ENCODE measurements at places on chromosomes 16 and 17.

GRCh38 chr16:29025218-29025617 lies 40.4 kb downstream of the LAT start:
- DNase-seq, result no peak

GRCh38 chr17:64773836-64774761 lies 112.0 kb upstream of the SMURF2 start:
- DNase-seq, result no peak

- no peak for DNase-seq
Observed at GRCh38 chr17:50627782-50628601, 6.7 kb upstream of the ABCC3 start.

DNA sequence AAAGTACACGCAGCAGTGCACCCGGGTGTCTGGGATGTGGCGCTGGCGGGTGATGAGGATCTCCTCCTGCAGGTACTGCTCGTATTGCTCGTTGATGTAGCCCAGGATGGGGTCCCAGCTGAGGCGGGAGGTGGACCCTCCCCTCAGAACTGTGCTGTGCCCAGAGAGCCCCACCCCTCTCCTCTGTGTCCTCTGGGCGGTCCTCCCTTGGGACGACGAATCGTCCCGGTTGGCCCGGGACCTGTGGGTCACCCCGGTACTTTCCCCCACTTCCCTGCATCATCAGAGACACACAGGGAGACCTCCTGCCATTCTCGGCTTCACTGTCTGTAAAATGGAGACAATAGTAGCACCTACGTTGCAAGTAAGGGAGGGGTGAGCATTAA lies 4.2 kb downstream of the SEPTIN12 start:
- no peak for DNase-seq

DNA sequence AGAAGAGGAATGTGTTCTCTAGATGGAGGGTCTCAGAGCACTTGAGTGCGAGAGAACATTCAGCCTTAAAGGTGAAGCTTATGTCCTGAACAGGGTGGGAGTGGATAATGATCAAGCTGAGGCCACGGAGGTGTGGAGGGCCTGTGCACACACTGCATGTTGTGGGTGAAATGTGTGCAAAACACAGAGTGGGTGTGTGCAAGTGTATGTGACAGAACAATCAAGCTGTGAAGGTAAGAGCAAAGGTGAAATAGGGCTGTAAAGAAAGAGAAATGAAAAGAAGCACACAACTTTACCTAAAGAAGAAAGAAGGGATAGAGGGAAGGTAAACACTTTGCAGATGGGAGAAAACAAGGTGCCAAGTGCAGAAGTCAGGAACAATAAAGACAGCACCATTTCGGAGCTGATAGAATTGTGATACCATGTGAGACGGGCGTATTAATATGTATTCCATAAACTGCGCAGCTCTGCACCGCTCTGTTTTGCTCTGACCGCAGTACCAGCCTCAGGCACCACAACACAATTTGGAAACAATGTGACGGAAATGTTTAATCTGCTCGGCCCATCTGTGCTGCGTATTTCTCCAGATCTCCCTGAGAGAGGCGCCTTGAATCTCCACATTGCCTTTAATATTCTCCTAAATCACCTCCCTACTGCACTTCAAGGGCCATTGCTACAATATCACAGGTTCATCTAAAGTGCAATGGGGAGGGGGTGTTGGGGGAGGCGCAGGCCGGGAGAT lies 40.6 kb downstream of the SNX11 start:
- no peak for DNase-seq

- no peak for DNase-seq
Observed at GRCh38 chr17:71905376-71906031, 215.3 kb upstream of the SOX9 start.

DNA sequence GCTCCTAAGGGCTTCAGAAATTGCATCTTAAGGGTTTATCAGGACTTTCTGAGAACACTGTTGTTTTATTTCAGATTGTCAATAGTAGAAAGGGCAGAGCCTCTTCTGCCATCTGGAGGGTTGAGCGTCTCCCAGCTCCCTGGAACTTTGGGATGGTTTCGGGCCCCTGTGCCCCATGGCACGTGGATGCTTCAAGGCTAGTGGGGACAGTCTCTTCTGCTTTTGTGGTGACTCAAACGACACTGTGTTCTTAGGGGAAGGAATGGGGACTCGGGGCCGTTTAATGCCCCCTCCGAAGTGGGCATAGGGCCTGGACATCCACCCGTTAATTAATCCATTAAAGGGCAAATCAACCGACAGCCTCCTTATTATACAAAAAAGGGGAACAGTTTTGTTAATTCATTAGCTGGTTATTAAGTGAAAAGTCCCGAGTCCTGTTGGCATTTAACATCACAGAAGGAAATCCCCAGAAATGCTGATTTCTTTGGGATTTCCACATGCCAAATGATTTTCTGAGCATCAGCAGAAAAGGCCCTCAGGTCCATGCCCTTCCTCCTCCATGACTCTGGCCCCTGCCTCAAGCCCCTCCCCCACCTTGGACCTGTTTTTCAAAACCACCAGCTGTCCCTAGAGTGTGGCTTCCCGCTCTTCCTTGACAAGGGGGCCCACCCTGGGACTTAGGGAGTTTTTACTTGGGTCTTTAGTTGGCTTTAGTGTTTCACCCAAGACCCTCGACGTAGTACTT lies 68.7 kb downstream of the ARSG start:
- DNase-seq, result no peak

DNA sequence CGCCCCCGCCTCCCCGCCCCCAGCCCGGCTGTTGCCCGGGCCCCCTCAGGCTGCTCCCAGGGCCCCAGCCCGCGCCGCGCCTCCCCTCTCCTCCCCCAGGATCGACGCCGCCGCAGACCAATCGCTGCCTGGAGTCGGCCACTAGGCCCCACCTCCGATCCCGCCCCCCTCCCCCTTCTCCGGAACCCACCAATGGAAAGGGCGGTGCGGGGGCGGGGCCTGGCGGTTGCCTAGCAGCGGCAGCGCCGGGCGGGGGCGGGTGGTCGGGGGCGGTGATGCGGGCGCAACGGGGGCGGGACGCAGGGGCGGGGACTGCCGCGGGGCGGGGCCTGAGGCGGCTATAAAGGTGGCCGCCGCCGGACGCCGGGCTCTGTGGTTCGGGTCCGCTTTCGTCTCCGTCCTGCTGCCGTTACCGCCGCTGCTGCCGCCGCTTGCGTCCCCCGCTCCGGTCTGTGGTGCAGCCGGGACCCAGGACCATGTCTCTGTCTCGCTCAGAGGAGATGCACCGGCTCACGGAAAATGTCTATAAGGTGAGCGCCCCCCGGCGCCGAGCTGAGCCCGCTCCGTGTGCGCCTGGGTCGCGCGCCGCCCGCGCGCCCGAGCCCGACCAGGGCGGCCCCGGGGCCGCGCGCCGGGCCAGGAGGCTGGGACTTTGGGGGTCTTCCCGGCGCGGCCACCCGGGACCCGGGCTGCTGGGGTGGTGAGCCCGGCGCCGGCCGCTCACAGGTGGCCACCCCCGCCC lies at the start of gene BAIAP2:
Gene BAIAP2 (plus strand): TSS at position 373 of the 742 bp plus-strand sequence. CDS start 104 bp downstream, at position 477.
- DNase-seq, result peak; percentile 100

DNA sequence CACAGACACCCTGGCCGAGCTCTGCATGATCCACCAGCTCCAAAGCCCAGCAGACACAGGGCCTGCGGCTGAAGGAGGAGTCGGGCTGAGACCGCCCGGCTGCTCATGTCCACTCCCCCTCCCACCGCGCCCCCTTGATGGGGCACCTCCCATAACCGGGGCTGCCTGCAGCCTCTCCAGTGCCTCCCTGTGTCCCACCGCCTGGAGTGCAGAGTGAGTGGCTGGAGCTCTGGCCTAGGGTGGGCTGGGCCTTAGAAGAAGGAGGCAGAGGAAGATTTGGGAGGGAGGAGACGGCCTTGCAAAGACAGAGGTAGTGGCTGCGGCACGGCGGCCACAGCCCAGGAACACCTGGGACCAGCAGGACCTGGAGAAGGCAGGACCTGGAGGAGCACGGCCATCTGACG lies 4.0 kb downstream of the CBFA2T3 start:
- DNase-seq, result no peak

DNA sequence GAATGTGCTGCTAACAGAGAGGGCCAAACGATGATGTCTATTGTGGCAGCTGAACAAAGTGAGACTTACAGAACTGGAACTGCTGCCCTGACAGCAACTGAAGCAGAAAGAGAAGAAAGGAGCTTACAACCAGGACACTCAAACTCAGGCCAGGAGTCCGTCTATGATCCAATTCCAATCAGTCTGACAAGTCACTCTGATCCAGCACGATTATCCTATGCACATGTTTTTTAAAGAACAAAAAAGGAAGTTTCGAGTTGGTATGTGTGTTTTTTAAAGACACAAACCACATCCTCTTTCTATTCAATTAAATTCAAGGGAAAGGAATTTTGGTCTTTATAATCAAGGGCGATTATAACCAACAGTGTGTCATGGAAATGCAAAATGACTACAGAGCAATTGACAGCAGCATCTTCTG lies 42.4 kb upstream of the MTMR4 start:
- DNase-seq, result no peak

DNA sequence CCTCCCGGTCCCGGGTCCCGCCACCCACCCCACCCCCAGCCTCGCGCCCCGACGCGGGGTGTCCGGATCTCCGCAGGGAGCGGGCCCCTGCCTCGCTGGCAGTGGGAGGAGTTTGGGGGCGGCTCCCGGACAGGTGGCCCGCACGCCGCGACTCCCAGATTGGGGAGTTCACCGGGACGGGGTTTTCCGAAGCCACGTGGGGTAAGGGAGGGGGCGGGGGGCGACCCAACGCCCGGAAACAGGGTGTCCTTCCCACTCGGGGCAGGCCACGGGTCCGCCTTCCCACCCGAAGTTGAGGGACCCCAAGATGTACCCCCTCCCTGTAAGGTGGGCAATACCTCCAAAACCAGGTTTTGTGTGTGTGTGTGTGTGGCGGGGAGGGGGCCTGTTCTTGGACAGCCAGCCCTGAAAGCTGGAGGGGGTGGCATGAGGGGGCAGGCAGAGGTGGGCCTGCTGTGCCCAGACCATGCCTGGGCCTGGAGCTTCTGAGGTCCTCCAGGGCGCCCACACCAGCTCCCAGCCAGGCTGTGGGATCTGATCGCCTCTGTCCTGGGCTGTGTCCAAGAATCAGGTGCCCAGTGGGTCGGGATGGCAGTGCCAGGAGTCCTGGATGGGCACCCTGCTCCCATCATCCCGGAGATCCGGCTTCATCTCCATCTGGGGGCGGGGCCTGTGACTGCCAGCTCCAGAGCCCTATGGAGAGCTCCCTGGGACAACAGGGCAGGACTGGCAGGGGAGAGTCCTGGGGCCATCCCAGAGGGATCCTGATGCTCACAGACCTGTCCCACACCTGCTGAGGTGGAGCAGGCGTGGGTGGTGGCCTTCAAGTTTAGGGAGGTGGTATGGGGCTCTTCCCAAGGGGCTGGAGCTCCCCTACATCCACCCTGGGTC lies 767 bp downstream of the SYNGR2 start:
- DNase-seq, result peak; percentile 76

DNA sequence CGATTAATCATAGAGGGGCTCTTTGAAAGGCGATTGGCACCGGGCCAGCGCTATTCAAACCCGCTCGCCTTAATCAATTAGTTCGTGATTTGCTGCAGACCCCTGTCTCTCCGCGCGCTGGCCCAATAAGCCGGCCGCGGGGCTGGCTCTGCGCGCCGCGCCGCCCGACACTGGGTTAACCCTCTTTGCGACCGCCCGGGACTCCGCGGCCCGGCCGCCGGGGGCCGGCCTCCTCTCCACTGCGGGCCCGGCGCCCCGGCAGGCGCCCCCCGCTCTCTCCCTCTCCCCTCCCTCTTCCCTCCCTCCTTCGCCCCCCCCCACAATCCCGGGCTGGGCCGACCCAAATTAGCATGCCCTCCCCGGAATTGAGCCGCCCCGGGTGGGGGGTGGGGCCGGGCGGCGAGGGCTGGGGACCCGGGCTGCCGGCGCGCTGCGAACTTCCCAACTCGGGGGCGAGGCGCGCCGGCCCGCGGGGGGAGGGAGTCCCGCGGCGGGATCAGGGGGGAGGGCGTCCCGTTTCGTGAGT lies 428 bp upstream of the SALL1 start:
- DNase-seq, result peak; percentile 89

DNA sequence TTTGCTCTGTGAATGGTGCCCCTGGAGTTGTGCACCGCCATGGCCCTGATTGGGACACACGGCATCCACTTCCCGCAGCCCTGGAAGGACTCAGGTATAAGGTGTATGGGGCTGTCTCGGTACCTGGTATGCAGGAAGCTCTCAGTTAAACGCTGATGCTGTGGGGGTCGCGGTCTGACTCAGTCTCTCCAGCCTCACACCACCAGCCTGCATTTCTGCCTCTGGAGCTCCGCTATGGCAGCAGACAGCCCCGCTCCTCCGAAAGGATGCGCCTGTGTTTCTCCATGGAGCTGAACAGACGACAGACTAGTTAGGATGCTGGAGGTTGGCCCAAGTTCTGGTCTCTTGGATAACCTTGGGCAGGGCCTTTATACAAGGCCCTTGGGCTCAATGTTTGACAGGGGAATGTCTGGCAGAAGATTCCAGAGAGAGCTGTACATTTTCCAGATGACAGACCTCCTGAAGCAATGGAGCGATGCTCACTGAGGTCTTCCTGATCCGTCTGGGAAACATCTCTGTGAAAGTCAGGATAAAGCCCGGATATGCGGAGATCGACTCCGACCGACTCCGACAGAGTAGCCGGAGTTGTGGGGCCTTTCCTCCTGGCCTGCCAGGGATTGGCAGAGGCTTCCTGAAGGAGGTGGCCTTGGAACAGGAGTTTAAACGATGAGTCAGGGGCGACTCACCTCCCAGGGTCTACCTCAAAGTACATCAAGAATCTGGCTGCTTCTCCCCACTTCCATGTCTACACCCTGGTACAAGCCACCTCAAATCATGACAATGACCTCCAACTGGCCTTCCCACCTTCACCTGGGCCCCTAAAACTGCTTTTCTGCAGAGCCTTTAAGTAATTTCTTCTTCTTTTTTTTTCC lies 21.9 kb upstream of the BCAR1 start:
- DNase-seq, result no peak

DNA sequence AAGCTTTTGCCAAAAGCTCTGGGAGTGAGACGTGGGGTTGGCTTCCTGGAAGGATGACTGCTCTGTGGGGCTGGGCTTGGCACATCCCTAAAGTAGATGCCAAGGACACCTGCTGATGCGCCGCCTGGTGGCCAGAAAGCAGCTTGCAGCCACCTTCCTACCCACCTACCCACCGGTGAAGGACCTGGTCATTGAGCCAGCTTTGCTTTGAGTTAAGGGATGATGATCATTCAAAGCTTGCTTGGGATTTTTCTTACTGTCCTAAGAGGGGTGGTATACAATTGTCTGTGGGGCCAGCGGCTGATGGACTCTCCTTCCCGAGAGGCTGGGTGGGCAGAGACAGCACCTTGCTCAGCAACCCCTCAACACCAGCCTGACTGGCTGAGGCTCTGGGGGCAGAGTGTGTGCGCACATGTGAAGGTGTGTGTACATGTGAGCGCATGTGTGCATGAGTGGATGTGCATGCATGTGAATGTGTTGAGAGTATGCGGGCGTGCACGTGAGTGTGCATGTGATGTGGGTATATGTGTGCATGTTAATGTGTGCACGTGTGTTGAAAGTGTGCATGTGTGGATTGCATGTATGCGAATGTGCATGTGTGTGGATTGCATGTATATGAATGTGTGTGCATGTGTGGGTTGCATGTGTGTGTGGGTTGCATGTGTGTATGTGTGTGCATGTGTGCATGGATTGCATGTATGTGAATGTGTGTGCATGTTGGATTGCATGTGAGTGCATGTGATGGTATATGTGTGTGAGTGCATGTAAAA lies 18.6 kb downstream of the C1QTNF1 start:
- no peak for DNase-seq

GRCh38 chr16:19138601-19139000 lies 24.8 kb downstream of the ITPRIPL2 start:
- no peak for DNase-seq

All from frontal cortex (tissue), 4 donors.